NAMALWA (cell line): ENCODE measurements at places on chromosomes 4 and X.

GRCh38 chr4:187000281-187000680 lies 276.6 kb upstream of the FAT1 start:
- no peak for DNase-seq

DNA sequence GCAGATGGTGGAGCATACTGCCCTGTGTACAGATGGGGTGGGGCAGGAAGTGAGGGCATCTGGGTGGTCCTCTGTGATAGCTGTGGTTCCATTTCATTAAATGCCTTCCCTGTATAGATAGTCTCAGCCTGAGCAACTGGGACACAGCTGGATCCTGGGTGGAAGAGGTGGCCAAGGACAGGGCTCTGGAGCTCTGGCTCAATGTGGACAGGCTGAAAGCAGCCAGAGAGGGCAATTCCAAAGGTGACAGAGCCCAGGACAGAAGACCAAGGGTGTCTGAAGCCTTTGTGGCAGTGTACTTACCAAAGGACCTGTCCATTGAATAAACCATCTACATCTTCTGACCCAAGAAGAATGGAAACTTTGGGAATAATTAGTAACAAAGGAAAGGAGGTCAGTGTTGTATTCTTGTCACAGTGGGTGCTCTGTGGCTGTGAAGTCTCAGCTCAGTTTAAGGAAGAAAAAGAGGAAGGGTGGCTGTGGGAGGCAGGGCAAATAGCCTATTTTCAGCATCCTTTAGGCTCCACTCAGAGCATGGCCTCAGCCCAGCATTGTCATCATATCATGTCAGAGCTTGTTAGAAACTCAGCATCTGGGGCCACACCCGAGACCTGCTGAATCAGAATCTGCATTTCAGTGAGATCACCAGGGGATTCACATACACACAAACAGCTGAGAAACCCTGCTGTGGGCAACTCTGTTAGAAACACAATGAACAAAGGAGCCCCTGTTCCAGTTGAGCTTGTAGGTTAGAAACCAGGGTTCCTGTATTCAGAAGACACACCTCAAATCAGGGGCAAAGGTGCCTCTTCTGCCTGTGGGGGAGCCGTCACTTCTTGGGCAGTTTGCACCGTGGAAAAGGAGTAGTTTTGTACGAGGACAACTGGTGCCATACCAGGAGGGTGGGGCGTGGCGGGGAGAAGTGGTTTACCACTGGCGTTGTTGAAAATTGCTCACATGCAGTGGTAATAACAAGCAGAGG lies 168.6 kb downstream of the PTTG2 start:
- no peak for DNase-seq

GRCh38 chr4:151227731-151228130 lies 49.2 kb upstream of the PRSS48 start:
- no peak for DNase-seq

DNA sequence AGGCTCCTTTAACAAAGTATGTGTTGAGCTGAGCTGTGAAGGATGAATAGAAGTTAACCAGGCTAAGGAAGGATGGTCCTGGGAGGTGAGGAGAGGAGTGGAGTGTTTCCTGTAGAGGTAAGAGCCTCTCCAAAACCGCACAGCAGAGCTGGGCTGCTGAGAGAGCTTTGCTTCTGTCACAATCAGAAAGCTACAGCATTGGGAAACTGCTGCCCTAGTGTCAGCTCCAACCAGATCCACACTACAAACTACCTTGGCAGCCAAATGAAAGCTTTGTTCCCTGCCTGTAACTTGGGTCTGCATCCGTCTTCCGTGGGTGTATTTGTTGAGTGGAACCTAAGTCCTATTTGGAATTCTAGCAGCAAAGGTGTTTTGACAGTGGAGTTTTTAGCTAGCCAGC lies 91.8 kb downstream of the REPS2 start:
- no peak for DNase-seq

GRCh38 chr4:139299536-139299935 lies 1.8 kb upstream of the NAA15 start:
- DNase-seq = no peak

- DNase-seq = no peak
Measured at GRCh38 chr4:68129793-68130192, at the start of gene TMPRSS11F. TMPRSS11F (minus strand) TSS chr4:68129869; CDS start chr4:68129820, 49 bp downstream.
